ENCODE measurements at places on chromosomes 5 and 9.

DNA sequence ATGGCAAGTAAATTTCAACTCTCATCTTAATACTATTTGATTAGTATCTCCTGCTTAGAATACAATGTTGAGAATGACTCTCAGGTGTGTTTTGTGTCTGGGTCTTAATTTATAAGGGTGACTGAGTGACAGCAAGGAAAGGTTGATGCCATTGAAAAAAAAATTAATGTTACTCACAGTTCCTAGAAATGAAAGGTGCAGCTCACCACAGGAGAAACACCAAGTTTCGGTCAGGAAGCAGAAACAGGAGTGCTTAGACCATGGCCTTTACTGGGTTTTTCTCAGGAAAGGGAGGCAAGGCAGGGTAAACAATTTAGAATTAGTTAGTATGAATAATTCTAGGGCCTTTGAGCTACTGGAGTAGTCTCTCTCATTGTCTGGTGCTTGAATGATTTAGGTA is 159.2 kb upstream of the C9orf72 start:
- DNase-seq, result no peak

DNA sequence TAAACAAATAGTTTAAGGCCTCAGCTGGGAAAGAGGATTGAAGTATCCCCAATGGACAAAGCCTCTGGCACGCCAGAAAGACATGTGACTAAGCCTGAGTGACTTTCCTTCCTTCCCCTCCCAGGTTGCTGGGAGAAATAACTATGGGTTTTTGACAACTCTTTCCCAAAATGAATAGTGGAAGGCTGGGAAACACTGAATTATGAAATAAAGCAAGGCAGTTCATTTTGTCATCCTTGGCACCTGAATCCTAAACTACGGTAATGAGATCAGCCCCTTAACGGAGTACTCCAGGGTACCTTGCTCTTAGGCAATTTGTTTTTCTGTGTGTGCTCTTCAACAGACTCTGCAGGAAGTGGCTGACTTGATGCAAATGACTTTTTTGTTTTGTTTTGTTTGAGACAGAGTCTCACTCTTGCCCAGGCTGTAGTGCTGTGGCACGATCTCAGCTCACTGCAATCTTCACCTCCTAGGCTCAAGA is 75.2 kb downstream of the LMNB1 start:
- DNase-seq, result no peak

DNA sequence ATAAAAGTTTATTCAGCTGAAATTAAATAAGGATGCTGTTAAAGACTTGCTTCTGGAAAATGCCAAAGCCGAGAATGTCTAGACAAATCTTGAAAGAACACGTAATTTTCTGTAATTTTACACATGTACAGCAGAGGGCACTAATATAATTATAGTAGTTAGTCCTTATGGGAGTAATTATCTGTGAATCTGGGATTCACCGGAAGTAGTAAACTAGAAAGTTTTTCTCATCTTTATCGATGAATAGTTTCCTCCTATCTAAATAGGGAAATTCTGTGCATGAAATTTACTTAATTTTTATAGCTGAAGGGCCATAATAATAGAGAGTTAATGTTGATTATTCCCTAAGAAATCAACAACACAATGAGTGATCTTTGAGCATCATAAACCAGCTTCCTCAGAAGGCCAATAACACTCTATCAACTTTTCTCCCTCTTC is 18.4 kb upstream of the CNTLN start:
- DNase-seq, result no peak

- peak; percentile 9 for DNase-seq
These were observed 58.0 kb downstream of the HRH2 start for GRCh38 chr5:175715627-175716522.

- no peak for DNase-seq
These were observed 6.1 kb upstream of the ZNF79 start for GRCh38 chr9:127418037-127418471.

GRCh38 chr9:69759021-69759420 is 790 bp downstream of the PTAR1 start:
- no peak for DNase-seq

GRCh38 chr5:16597946-16598694 is 18.7 kb downstream of the RETREG1 start:
- DNase-seq, result no peak

DNA sequence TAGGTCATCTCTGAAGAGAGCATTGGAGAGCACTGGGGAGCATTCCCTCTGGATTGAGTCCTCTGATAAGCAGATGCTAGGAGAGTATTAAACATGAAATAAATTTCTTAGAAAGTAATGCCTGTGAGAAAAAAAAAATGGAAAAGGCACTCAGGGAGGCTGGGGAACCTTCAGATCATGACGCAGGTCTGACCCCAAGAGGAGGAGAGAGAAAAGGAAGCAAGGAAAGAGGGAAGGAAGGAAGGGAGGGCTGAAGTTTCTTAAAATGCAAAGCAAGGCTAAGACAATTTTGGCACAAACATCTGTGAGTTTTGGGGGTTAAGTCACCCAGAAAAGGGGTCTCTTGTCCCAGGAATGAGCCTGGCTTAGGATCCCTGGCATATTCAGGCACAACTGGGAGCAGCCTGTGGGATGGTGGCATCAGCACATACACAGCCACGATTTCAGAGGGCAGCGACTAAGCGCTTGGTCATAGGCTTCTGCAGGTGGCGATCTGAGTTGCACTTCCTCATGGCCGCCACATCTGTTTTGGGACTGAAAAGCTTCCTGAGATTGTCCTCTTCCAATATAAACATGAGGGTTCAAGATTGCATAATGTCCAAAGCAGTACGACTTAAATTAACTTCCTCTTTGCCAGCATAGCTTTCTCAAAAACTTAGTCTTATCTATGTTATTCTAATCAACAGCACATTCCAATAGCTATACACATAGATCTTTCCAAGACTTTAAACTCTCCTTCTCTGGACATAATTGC is 692.7 kb downstream of the DNAH5 start:
- DNase-seq, result no peak

- no peak for DNase-seq
These were observed 137.2 kb downstream of the MTX3 start for GRCh38 chr5:79853676-79854418.

DNA sequence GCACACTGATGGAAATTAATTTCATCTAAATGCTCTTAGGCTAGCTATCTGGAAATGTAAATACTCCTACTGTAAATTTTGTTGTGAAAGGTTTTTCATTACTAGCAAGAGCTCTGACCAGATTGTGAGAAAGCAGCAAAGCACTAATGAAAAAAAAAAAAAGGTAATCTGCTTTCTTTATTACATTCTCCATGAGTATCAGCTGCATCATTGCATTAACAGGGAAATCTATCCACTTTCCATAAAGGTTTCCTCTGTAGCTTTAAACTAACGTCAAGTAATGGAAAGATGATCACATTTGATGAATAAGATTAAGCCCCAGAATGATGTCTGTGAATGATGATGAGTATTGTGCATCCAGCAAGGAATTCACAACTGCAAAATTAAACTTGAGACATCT is 790.6 kb upstream of the TYRP1 start:
- no peak for DNase-seq

- no peak for DNase-seq
These were observed 256.8 kb downstream of the CDK5RAP2 start for GRCh38 chr9:120323125-120323524.

GRCh38 chr9:71285191-71285656 is 163.8 kb upstream of the TRPM3 start:
- DNase-seq, result no peak

DNA sequence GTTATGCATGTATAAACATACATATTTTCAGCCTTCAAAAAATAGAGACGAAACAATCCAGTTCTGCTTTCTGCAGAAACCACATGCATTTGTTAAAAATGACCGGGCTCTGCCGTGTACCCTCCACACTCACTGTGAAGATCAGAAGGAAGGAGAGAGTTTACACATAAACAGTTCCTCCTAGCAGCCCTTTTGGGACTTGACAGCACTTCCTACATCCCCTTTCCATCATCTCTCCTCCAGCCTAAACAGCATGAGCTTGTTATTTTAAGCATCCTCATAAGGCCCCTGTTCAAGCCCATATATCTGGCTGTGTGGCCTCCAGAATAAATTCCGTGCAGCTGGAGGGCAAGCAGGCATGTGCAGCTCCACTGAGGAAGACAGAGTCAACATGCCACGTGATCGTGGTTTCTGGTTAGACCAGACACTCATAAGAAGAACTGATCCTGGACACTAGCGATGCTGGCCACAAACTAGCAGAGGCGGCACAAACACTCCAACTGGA is 42.2 kb downstream of the NIPAL4 start:
- no peak for DNase-seq

DNA sequence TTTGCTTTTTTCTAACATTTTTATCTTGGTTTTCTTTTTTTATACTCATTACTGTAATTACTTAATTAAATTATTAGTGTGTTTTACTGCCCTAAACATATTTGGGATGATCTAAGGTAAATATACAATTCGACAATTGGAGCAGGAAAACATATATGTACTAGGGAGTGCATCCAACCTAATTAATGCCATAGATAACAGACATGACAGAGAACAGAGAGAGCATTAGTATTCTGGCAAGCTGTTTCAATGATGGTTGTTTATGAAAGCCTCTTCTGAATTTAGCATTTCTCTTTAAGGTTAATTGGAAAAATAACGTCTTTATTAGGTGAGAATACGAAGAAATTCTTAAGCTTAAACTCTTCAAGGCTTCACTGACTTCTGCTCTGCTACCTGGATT is 300.1 kb upstream of the PRR16 start:
- DNase-seq, result no peak

DNA sequence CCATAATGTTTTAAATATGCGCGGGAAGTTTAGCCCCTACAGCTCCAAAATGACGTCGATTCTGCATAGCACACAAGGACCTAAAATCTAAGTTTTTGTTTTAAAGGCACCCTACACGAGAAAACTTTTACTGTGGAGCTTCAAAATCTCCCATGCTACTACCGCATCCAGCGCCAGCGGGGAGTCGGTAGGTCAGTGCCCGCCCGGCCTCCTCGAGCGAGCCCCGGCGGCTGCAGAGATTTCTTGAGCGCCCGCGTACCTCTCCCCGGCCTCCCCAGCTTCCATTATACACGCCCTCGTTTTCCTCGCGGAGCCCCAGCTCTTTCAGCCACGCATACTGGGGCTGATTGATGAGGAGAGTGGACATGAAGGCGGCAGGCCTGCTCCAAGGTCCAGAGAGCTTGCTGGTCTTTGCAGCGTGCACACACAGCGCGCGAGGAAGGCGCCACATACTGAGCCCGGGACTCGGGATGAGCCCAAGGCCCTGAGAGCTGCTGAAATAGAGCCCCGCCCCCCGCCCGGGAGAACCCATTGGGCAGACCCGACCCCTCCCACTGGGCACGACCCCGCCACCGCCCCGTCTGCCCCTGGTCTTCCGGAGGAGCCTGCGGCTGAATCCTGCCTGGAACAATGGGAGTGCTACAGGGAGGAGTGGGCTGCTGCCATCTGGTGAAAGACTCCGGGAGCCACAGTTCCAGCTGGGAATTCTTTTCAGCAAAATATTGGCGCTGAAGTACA is at the start of gene ALDH7A1:
Gene ALDH7A1 (minus strand): TSS at position 472 of the 738 bp plus-strand sequence. CDS start 21 bp downstream, at position 451.
- DNase-seq, result no peak

GRCh38 chr9:33414268-33414667 is 11.9 kb upstream of the AQP7 start:
- no peak for DNase-seq

GRCh38 chr5:111224561-111225345 is 569 bp downstream of the CAMK4 start:
- no peak for DNase-seq

GRCh38 chr9:129108805-129109536 is 1.6 kb downstream of the CRAT start:
- no peak for DNase-seq

- DNase-seq, result no peak
These were observed 114.6 kb upstream of the LRRTM2 start for GRCh38 chr5:138989720-138990119.

GRCh38 chr5:14773588-14773987 is 98.0 kb downstream of the ANKH start:
- no peak for DNase-seq

- no peak for DNase-seq
These were observed 6.1 kb upstream of the PHF19 start for GRCh38 chr9:120882935-120883607.

GRCh38 chr5:139746691-139747582 is 48.7 kb upstream of the PSD2 start:
- peak; percentile 74 for DNase-seq

GRCh38 chr9:21281275-21281674 is 23.8 kb downstream of the IFNA5 start:
- no peak for DNase-seq

DNA sequence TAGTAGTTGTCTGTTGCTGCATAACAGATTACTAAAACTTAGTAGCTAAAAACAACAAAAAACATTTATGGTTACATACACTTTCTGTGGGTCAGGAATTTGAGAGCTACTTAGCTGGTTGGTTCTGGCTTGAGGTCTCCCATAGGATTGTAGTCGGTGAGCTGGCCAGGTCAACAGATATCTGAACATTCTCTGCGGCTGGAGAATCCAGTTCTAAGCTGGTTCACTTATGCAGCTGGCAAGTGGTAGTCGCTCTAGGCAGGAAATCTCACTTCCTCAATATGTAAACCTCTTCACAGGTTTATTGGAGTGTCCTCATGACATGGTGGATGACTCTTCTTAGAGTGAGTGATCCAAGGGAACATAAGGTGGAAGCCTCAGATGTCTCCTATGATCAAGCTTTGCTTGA is 65.7 kb upstream of the TNFAIP8 start:
- DNase-seq, result no peak

DNA sequence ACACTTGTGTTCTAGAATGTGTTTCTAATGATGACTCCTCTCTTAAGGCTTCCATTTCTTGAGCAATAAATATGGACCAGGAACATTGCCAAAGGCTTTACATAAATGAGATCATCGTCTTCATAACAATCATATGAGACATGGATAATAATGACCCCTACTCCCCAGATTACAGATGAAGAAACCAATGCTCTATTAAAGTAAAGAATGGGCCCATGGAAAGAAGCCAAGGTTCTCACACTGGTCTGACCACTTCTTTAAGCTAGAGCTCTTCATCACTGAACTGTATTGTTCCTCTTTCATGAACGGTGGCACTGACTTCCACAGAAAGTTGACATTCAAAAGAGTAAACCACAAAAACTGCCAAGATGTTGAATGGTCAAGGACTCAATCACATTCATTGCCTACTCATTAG is 65.3 kb downstream of the MARCHF3 start:
- no peak for DNase-seq

GRCh38 chr5:118956727-118957126 is 31.6 kb downstream of the DTWD2 start:
- no peak for DNase-seq

GRCh38 chr9:115204904-115205453 is 87.0 kb upstream of the TNC start:
- DNase-seq, result no peak

DNA sequence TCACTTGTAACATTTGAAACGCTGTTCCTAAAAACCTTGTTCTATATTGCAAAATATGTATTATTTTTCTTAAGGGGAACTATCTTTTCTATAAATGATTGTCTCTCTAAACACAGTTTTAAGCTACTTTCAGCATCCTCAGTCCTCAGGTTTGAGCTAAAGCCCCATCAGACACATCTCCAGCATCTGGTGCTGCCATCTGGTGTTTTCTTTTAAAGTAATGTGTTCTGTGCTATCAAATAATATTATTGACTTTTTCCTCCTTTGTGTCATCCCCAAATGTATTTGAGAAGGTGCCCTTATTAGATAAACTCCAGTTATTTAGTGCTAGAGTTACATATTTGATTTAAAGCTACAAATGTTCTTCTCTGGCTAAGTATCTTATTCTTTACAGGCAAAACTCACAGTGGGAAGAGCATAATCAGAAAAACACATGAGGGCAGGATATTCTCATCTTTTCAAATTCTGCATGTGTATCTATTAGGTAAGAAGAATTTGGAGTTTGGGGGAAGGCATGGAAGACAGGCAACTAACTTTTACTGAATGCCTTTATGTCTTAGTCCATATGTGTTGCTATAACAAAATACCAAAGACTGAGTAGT is 27.5 kb downstream of the ZNF474 start:
- DNase-seq, result no peak
